Sigmoid colon (tissue), 7 donors: ENCODE measurements at places on chromosomes 3 and 15. TPM values are rescaled to one million over a fixed set of nuclear protein-coding genes. Genes with fewer than 3 reads are reported as not detected.
A peak's percentile ranks its signal among the peaks of the same experiment; 100 is the strongest.

GRCh38 chr15:74454764-74455500 lies 6.0 kb downstream of the UBL7 start:
- DNase-seq: no peak

DNA sequence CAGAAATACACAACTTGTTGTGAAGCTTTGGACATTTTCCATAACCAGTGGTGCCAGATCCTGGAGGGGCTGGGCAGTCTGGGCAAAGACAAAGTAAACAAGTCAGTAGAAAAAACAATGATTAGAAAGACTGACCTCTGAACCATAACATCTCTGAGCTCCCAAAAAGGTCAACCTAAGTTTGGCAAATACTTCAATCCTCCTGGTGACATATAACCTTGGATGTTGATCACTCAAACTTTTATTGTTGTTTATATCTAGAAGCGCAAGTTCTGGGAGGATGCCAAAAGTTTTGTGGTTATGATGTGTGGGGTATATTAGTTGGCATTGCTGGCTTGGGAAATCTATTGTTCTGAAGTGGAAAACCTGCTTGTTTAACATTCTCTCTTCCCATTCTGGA lies 257.7 kb downstream of the DIPK2A start:
- DNase-seq: no peak

DNA sequence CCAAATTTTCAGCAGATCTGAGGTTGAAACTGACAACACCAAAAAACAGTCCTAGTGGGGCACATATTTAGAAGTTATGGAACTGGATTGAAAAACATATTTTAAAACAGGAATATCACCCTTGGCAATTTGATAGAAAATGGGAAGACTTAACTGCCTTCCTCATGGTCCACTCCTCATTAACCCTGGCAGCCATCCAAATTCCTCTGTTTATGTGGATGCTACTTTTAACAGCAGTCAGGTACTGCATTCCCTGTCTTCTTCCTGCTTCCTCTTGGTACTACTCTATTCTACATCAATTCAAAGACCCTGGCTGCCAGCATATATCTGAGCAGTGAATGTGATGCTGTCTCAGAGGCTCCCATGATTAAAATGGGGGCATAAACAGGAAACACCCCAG lies 54.3 kb downstream of the PDE8A start:
- DNase-seq: no peak

- no peak for DNase-seq
Measured at GRCh38 chr15:23734862-23735261, 47.8 kb upstream of the NDN start.

DNA sequence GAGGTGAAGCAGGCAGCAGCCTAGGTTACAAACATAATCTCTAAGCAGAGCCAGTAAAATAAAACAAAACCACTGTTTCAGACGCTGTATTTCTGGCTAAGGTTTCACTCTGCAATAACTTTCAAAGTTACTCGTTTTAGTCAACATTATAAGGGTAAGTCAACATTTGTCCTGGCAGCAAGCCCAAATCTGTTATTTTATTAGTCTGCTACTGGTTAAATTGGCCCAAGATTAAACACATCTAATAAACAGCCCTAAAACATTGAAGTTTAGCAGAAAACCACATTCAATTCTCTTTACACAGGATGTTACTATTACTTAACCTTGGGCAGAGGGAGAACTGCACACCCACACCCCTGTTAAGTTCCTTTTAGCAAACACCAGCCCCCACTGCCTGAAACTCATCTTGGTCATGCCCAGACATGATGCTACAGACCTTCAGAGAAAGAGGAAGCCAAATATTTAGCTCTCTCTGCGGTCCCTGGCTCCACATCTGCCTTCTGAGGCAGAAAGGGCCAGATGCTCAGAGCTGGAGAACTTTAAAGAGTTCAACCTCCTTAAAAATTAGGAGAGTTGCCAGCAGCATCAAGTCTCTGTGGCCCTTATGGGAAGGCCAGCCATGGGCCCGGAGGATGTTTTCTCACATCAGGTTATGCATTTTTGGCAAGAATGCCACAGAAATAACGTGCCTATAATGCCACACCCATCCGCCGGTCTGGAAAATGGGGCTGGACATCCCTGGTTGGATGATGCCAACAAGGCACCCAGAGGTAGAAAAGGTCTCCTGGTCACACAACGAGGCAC lies 17.9 kb downstream of the ARHGEF3 start:
- peak; percentile 77 for DNase-seq

GRCh38 chr15:101121511-101122090 lies 130.2 kb downstream of the CHSY1 start:
- peak; percentile 86 for DNase-seq

GRCh38 chr3:14598143-14598569 lies 53.4 kb upstream of the CCDC174 start:
- DNase-seq: no peak

GRCh38 chr3:98038876-98039275 lies 3.8 kb upstream of the GABRR3 start:
- no peak for DNase-seq

- DNase-seq: no peak
Measured at GRCh38 chr3:42262525-42262924, 3.5 kb downstream of the CCK start.

DNA sequence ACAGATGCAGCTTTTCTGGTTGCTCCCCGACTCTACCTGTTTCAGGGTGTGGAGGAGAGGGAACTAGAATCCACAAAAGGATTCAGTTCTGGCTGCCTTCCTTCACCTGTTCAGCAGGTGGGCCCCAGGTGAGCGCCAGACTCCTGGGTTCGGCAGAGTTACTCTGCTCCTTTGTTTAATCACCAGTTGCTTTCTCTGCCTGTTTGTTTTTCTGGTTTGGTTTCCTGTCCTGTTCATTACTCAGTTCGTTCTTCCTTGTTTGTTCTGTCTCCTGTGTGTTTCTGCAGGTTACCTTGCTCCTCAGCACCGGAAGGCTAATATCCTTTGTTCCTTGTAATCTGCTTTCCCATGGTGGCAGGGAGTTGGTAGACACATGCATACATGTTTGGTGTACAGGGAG lies 508.5 kb upstream of the ATP11B start:
- no peak for DNase-seq

MOBP gene
- not detected for total RNA-seq
